Stimulated activated CD4-positive, alpha-beta T cell treated with anti-CD3 and anti-CD28 coated beads, Interleukin-2, amount 100 ng/mL, for 48 hours (primary cell): ENCODE measurements at places on chromosomes 12 and 14.

DNA sequence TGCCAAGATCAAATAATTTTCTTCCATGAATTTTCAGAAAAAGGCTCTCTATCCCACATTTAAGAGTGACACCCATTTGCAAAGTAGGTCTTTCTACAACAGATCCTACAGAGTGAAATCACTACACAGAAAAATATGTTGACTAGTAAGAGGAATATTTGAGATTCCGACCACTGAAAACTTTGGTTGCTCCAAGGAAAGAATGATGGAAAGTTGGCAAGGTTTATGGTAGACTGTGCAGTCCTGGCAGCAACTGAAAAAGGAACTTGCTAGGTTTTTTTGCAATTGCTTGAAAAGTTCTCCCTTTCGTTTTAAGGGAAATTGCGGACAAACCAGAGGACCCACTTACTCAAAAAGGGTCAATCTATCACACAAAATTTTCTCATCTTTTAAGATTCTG, 83.1 kb upstream of the TSPAN8 start:
- DNase-seq = no peak

- DNase-seq = no peak
Measured at GRCh38 chr14:95520346-95520745, 3.9 kb upstream of the SYNE3 start.

- no peak for DNase-seq
Measured at GRCh38 chr14:79822034-79822433, 389.3 kb downstream of the DIO2 start.

DNA sequence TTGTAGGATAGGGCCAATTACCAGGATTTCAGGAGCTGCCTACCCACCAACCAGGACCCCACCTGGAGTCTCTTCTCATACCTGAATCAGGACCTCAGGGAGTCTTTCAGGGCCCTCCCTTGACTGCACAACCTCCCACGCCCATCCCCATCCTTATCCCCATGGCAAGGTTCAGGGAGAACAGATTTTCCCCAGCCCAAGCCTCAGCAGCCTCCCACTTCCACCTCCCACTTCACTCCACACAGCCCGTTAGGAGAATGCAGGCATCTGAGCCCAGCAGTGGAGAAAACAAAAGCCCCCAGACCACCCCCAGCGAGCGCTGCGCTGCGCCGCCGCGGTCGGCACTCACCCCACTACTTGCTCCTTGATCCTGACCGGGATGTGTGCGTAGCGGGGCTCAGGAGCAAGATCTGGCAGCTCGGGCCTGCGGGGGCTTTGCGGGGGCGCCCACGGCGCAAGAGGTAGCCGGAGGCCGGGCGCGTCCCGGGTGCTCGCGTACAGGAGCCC, 1.4 kb downstream of the B4GALNT1 start:
- DNase-seq = no peak

GRCh38 chr12:13367973-13368372, 171.4 kb downstream of the EMP1 start:
- no peak for DNase-seq

DNA sequence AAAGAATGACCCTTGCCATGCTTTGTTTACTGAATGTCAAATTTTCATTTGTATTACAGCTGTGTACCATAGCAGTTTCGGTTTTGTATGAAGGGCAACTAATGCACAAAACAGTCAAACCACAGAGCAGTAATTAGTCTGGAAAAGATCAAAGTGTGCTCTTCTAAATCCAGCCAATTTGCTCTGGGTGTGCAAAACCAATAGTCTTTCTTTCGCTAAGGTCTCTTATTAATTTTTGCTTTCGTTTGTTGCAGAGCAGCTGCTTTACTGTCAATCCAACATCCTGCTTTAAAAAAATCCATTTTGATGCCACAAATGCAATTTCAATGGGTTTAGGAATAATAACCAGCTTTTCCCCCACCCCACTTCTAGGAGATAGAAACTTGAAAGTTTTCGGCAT, 114.2 kb downstream of the BRMS1L start:
- no peak for DNase-seq

- no peak for DNase-seq
Measured at GRCh38 chr12:19648591-19648990, 209.3 kb downstream of the AEBP2 start.

GRCh38 chr12:130116791-130117190, 45.5 kb upstream of the FZD10 start:
- no peak for DNase-seq

DNA sequence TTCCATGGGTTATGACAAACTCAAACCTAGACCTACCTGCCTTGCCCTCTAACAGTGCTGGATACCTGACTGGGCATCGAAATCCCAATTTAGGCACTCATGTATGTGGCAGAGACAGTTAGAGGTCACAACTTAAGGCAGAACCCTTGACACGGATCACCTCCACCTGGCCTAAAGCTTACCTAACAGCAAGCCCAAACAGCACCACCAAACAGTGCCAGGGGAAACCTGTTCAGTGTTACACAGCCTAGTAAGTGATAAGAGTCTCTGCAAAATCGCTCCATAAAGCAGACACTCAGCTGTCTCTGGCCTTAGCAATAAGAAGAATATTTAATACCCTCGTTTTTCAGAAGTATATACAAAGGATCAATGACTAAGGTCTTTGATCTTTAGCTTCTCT, 77.8 kb downstream of the SPPL3 start:
- DNase-seq = no peak

GRCh38 chr12:119797090-119797489, 80.0 kb downstream of the CIT start:
- DNase-seq = no peak

GRCh38 chr12:29895966-29896365, 112.2 kb upstream of the TMTC1 start:
- DNase-seq = no peak
